ENCODE measurements at places on chromosomes 4 and X.
A peak's percentile ranks its signal among the peaks of the same experiment; 100 is the strongest.

DNA sequence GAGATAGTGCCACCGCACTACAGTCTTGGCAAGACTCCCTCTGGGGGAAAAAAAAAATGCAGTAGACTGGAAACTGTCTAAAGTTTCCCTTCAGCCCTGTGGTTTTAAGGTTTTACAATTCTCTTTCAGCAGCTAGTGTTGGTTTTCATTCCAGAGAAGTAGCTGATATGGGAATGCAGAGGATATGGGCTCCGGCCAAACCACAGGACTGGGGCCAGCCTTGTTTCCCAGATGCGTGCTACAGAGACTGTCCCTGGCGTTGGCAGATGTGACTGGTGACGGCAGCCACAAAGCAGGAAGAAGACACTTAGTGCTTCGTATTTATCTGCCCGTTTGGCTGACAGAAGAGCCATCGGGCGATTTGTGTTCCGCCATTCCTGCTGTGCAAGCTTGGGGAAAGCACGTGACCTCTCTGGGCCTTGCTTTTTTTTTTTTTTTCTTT lies 43.2 kb downstream of the ZBTB49 start:
- DNase-seq = no peak

DNA sequence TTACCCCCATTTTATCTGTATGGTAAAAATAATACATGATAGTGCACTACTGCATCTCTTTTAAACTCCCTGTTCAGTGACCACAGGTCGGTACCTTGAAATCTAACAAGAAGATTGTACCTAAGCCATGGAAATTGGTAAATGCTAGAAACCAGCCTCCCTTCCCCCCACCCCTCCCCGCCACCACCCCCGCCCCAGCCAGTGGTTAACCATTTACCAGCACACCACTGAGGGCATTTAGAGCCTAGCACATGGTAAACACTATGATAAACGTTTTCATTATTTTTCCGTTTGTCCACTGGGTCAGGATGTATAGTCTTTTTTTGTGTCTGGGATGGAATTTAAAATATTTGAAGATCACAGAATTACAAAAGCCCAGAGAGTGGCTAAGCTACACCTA lies 703 bp upstream of the FTSJ1 start:
- DNase-seq = no peak

DNA sequence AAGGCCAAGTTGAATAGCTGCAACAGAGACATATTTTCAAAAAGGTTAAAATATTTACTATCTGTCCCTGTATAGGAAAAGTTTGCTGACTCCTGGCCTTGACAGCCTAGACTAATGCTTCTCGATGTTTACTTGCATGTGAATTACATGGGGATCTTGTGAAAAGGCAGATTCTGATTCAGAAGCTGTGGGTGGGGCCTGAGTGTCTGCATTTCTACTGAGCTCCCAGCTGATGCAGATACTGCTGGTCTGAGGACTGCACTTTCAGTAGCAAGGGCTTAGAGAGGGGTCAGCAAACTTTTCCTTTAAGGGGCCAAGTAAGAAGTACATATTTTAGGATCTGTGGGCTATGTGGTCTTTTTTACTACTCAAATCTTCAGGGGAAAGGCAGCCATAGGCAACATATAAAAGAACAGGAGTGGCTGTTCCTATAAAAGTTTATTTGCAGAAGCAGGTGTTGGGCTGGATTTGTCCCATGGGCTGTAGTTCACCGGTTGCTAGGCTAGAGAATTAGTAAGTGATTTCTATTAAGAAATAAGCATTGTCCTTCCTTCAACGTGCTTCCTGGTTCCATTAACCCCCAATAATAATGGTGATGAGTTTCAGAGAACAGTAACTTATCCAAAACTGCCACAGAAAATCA lies 97.2 kb upstream of the PDE5A start:
- DNase-seq = no peak

- DNase-seq = no peak
Measured at GRCh38 chr4:37839426-37839825, 12.9 kb downstream of the PGM2 start.

DNA sequence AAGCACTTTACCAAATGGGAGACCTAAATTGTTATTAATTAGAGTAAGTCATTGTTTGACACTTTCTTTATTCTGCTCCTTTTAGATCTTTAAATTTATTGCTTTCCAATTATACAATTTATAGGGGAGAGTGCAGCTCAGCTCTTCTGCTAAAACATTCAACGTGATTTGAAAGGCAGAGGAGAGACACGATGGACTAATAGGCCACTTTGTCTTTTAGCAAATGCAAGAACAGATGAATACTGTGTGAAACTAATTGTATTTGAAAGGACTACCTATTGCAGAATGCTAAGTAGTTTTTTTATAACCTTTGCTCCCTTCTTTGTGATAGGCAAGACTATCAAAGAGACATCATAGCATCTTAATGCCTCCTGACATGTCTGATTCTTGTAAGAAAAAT lies 320.4 kb upstream of the KLF3 start:
- DNase-seq = no peak

DNA sequence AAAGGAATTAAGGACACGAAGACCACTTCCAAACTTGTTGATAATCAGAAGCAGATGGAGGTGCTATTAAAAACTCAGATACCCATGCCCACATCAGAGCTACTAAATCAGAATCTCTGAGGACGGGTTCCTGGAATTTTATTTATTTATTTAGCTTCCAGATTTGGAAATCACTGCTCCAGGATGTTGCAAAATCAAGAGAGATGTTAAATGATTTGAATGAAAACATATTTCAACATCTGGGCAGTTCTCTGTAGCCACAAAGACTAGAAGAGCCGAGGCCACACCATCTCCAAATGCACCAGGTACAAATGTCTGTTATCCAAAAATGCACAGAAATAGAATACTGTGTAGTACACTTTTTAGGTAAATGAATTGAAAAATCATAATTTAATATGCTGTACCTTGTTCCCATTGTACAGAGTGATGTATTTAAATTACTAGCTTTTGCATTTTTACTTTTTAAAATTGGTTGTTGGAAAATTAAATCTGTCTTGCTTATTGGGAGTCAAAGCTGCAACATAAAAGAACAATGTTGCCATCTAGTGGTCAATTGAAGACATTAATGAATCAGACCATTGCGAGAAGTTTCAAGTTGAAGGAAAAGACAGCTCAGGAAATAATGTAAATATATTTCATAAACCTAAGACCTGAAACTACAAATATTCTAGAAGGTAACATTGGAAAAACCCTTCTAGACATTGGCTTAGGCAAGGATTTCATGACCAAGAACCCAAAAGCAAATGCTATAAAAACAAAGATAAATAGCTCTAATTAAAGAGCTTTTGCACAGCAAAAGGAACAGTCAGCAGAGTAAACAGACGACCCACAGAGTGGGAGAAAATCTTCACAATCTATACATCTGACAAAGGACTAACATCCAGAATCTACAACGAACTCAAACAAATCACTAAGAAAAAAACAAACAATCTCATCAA lies 151.3 kb upstream of the TTC29 start:
- DNase-seq = no peak

- DNase-seq = no peak
Measured at GRCh38 chr4:63898961-63899360, 510.3 kb downstream of the TECRL start.

DNA sequence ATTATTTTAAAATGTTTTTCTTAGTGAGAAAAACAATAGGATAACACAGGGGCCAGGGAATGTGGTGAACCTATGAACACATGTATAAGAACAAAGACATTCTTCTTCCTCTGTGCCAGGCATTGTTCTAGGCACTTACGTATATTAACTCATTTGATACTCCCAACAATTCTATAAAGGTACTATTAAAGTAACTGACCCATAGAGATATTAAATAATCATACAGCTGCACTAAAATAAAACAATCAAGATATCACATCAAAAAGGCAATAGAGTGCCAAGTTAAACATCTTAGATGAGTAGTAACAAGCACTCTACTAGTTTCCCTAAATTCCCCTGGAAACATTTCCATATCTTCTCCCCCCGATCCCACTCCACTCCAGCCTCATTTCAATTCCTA lies 33.4 kb downstream of the SLC39A8 start:
- no peak for DNase-seq

GRCh38 chr4:56757261-56757746 lies 64.2 kb downstream of the SPINK2 start:
- peak; percentile 39 for DNase-seq

- DNase-seq = no peak
Measured at GRCh38 chrX:9286234-9286633, 178.6 kb upstream of the TBL1X start.

- no peak for DNase-seq
Measured at GRCh38 chr4:5971078-5971450, 47.2 kb downstream of the C4orf50 start.

DNA sequence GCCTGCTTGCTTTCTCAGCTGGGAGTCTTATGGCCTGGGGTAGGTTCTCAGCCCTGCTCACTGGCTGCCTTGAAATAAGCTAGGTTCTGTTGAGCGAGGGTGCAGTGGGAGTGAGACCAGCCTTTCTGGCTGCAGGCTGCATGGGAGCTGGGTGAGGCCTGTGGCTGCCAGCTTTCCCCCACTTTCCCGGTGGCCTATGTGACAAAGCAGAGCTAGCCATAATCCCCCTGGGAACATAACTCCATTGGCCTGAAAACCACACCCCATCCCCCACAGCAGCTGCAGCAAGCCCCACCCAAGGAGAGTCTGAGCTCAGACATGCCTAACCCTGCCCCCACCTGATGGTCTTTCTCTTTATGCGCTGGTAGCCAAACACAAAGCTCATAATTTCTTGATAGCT lies 118.9 kb downstream of the KLHL4 start:
- DNase-seq = no peak

GRCh38 chr4:180850318-180850940 lies 1392.8 kb upstream of the TENM3 start:
- DNase-seq = no peak

DNA sequence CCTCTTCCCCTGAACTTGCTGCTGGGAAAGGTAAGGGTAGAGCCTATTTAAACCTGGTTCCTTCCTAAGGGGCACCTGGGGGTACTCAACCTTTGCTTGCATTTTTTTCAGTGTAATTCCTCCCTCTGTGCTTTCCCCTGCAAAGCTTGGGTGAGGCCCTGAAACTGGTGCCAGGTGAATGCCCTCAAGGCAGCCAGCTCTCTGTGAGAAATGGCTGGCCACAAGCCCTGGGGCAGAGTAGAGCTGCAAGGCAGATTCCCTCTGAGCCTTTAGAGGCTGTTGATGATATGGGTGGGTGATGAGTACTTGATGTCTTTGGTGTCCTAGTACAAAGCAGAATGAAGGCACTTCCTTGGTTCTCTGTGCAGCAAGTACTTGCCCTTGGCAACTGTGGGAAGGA lies 125.4 kb upstream of the DGKK start:
- no peak for DNase-seq

- no peak for DNase-seq
Measured at GRCh38 chr4:163473576-163473975, at the start of gene TKTL2. Gene TKTL2 (minus strand): TSS chr4:163473754. CDS start chr4:163473734, 20 bp downstream.

DNA sequence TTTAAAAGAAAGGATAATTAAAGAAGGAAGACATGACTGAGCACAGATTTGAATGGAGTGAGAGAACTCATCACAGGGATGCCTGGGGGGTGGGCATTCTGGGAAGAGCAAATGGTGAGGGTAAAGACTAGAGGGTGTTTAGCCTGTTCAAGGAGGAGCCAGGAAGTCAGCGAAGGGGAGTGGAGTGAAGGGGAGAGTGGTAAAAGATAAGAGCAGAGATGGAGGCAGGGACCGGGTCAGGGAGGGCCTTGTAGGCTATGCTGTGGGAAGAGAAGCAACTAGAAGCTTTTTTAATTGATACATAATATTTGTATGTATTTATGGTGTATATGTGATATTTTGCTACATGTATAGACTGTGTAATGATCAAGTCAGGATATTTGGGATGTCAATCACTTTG lies 2.2 kb upstream of the VGLL1 start:
- no peak for DNase-seq

- DNase-seq = no peak
Measured at GRCh38 chr4:103786014-103786413, 66.2 kb upstream of the TACR3 start.

GRCh38 chr4:156137679-156138473 lies 184.2 kb upstream of the CTSO start:
- DNase-seq = no peak

- DNase-seq = no peak
Measured at GRCh38 chr4:10118048-10119004, 1.7 kb upstream of the WDR1 start.

GRCh38 chr4:188383180-188383579 lies 243.9 kb downstream of the TRIML1 start:
- no peak for DNase-seq

GRCh38 chr4:177632481-177632880 lies 190.2 kb upstream of the AGA start:
- DNase-seq = no peak

DNA sequence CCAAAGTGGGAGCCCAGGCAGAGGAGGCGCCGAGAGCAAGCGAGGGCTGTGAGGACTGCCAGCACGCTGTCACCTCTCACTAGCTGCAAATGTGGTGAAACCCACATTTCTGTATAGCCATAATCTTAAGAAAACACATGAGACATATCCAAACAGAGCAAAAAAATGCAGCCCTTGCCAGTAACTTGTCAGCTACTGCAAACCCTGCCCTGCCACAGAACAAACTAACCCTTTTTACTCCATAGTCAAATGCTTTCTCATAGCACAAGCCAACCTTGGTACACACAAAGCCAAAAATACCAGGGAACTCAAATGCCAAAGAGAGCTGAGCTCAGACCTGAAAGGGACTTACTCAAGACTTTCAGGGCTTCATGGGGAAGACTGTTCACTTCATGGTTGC lies 14.9 kb upstream of the NXF3 start:
- DNase-seq = no peak

- no peak for DNase-seq
Measured at GRCh38 chr4:174483792-174484191, 38.5 kb downstream of the HPGD start.

GRCh38 chr4:6250984-6251295 lies 18.7 kb upstream of the WFS1 start:
- DNase-seq = no peak

GRCh38 chr4:77127215-77127614 lies 29.8 kb upstream of the CCNG2 start:
- no peak for DNase-seq

GRCh38 chrX:1476682-1477081 lies 24.0 kb upstream of the ASMTL start:
- no peak for DNase-seq

GRCh38 chr4:110268352-110268751 lies 69.9 kb upstream of the ELOVL6 start:
- DNase-seq = no peak

DNA sequence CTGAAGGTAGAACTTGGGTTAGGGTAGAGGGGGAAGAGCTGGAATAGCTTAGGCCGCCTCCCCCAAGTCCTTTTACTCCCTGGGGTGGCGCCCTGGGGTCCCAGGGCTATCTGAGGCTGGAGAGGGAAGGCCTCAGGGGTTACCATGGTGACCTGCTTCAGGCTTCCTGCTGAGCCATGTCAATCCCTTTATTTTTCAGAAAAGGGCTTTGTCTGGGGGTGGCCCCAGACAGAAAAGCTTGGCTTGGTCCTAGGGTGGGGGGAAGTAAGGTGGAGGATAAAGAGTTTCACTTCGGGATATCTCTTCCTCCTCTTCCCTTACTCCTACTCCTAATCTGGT lies 6.3 kb downstream of the EFNB1 start:
- no peak for DNase-seq
